ENCODE measurements at places on chromosomes 16 and 17.

DNA sequence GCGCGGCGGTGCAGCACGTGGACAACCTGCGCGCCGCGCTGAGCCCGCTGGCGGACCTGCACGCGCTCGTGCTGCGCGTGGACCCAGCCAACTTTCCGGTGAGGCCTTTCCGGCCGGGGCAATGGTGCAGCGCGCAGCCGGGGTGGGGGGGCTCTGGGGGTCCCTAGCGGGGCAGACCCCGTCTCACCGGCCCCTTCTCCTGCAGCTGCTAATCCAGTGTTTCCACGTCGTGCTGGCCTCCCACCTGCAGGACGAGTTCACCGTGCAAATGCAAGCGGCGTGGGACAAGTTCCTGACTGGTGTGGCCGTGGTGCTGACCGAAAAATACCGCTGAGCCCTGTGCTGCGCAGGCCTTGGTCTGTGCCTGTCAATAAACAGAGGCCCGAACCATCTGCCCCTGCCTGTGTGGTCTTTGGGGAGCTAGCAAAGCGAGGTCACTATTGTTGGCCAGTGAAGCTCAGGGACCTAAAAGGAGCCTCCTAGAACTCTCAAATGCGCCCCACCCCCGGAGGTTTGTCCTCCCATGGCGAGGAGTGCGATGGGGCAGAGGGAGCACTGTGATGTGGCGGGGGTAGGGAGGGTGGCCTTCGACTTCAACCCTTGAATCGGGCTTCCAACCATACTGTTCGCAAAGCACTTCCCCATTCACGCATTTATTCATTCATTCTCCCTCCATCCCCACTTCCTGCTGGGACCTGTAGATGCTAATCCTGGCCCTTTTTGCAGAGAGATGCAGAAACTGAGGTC, 770 bp downstream of the HBM start:
- no peak for DNase-seq

DNA sequence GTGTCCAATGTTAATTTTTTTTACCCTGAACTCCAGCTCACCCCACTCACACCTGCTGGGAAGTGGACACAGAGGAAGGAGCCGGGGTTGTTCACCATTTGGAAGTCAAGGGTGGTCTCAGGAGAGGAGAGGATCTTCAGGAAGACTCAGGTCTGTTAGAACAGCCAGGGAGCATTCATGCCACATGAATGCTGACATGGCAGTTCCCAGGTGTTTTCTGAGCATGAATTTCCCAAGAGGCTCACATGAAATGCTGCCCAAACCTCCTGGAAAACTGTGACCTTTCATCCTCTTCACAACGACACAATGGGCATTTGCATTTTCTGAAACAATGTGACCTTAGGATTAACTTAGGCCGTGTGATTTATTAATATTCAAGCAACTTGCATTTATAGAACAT, 2409.2 kb downstream of the TP53TG3F start:
- no peak for DNase-seq

GRCh38 chr16:5763176-5763575, 665.6 kb upstream of the EEF2KMT start:
- no peak for DNase-seq

GRCh38 chr17:77400445-77400870, 259.7 kb downstream of the SEC14L1 start:
- no peak for DNase-seq

- no peak for DNase-seq
Observed at GRCh38 chr17:80018917-80019651, 16.6 kb downstream of the TBC1D16 start.

DNA sequence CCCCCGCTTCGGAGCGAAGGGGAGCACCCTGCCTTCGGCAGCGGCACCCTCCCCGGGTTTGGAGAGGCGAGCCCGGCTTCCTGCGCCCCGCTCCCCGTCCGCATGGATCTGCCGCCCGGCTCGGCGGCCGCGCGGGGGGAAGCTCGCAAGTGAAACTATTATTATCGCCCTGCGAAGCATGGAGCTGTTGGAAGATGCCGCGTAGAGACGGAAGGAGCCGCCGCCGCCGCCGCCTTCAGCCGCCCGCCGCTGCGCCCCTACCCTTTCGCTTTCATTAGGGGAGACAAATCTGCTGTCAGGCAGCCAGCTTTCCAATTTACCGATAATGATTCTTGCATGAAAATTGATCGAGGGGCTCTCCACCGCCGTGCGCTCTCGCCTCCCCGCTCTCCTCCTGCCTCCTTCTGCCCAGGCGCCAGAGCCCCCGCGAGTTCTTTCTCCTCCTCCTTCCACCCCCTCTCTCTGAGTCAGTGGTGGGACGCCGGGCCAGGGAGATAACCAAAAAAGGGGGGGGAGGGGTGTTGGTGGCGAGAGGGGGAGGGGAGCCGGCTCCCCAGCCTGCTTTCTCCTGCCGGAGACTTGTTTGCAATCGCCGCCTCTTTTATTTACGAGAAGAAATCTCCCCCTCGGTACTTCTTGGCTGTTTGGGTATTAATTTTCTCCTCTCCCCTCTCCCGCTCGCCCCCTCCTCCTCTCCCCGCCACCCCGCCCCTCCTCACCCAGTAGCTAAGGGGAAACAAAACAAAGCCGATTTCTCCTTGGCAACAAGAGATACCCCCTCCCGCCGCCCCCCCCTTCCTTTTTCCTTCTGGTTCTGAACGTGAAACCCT, 58.0 kb upstream of the GSE1 start:
- no peak for DNase-seq

Data from globus pallidus (tissue), 1 donor.